GM12892 (cell line): ENCODE measurements at places on chromosomes 7 and 10.

DNA sequence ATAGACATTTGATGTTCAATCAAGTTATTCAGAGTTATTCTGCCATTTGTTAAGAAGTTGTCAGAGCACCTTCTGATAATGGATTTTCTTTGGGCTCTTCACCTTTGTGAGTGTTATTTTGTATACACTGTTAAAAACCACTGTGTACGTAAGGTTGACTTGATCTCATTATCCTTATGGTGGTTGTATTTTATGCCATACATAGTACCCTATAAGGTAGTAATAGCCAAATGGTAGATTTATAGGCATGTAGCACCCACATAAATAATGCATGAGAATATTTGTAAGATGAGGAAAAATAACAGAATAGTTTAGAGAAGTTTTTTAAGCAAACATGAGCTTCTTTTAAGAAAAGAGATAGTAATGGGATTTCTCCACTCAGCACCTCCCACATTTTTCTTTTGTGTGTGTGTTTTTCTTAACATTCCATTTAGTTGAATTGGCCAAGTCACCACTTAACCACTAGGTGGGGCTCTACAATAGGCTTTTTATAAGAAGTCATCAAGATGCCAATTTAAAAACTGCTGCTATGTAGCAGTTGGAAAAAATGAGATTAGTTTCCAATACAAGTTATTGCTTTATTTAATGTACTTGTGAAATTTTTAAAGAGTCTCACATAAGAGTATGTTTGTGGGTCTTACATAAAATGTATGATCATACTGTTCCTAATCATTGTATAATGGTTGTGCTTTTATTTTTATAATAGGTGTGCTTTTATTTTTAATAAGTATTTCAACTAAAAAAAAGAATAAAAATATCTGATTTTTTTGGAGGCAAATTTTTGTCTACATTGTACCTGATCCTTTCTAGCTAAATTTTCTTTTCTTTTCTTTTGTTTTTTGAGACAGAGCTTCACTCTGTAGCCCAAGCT is 41.1 kb upstream of the STMP1 start:
- no peak for DNase-seq

- DNase-seq, result no peak
Measured at GRCh38 chr7:43905209-43905946, 1.0 kb downstream of the URGCP start.

- no peak for DNase-seq
Measured at GRCh38 chr7:20219446-20220292, 2.5 kb upstream of the MACC1 start.

DNA sequence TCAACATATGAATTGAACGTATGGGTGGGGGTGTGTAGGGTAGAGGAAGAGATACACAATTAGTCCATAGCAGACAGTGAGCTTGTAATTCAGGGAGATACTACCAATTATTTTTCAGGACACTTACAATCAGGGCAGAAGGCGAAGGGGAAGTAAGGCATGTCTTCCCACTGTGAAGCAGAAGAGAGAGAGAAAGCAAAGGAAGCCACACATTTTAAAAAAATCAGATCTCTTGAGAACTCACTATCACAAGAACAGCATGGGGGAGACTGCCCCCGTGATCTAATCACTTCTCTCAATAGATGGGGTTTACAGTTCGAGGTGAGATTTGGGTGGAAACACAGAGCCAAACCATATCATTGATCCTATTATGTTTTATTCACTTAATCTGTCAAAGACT is 116.4 kb upstream of the RPA3 start:
- DNase-seq, result no peak

DNA sequence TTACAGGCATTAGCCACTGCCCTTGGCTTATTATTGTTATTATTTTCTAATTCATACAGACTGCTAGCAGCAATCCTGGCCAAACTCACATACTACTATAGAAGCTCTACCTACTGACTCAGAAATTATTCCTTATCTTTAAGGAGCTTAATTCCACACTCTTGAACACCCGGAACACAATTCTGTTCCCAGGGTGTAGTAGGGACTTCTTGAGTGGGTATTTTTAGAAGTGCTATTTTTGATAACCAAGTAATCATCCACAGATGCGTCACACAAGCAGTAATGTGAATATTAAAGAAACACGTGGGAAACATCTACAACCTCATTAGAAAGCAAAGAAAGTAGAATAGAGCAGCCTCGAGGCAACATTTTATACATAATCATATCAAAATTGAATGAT is 149.2 kb downstream of the PTEN start:
- DNase-seq, result no peak

GRCh38 chr7:11716185-11716584 is 115.8 kb downstream of the THSD7A start:
- no peak for DNase-seq

- no peak for DNase-seq
Measured at GRCh38 chr7:28062197-28062991, 118.2 kb downstream of the JAZF1 start.

GRCh38 chr10:19713800-19714525 is 102.3 kb upstream of the PLXDC2 start:
- no peak for DNase-seq

GRCh38 chr7:139798221-139798620 is 20.4 kb upstream of the HIPK2 start:
- peak; percentile 18 for DNase-seq

DNA sequence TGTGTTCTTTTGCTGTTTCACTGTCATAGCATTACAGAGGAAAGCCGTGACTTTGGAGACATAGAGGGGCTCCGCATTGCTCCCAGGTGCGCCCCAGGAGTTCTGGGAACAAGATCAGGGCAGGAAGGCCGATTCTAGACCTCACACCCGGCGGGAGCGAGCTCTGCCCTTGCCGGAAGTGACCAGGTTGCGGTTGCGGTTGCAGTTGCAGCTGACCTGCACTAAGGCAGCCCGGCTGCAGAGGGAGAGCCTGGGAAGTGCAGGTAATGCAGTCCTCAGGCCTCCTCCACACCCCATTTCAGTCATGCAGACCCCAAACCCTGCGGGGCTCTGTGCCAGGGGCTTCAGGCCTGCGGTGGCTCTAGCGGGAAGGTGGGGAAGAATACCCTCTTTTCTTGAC is 130.0 kb upstream of the LANCL2 start:
- DNase-seq, result no peak

DNA sequence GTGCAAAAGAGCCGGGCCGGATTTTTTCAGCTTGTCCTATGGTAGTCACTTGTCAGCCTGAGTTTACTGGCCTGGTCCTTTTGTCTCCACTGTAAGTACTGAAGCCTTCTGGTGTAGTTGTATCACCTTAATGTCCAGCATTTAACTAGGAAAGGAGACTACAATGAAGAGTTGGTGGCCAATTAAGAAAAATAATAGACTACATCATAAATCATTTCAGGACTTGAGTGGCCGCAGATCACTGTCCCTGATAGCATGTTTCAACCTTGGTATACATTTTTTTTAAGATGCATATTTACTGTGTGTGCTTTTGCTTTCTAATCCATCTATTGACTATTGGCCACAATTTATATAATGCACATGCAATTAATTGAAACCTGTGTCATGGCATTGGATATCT is 6.1 kb downstream of the FZD1 start:
- DNase-seq, result no peak

DNA sequence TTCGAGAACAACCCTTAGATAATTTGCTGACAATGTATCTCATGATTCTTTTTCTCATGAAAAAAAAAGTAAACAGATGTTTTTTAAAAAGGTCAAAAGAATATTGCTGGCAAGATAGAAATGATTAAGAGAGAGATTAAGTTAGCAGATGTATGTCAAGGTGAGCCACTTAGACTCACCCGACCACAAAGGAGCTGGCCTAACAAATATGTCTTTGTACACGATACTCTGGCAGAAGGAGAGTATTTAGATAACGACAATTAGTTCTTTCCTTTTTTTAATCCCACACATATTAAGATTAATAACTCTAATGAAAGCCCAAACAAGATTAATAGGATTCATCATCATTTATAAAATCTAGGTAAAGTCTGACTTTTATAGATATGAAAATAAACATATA is 156.7 kb downstream of the RAPGEF5 start:
- DNase-seq, result no peak

- DNase-seq, result no peak
Measured at GRCh38 chr7:142420554-142421362, 162.9 kb upstream of the PRSS58 start.

- no peak for DNase-seq
Measured at GRCh38 chr10:118455181-118455695, 113.1 kb upstream of the FAM204A start.

GRCh38 chr10:72080042-72080975 is 8.0 kb downstream of the SPOCK2 start:
- DNase-seq, result peak; percentile 10

- no peak for DNase-seq
Measured at GRCh38 chr7:31873816-31874597, 187.0 kb downstream of the PPP1R17 start.

- DNase-seq, result no peak
Measured at GRCh38 chr7:25821225-25821624, 330.8 kb upstream of the NFE2L3 start.

- no peak for DNase-seq
Measured at GRCh38 chr10:5556576-5556975, 31.8 kb downstream of the CALML3 start.

- DNase-seq, result no peak
Measured at GRCh38 chr7:36036590-36036989, 116.5 kb upstream of the EEPD1 start.

DNA sequence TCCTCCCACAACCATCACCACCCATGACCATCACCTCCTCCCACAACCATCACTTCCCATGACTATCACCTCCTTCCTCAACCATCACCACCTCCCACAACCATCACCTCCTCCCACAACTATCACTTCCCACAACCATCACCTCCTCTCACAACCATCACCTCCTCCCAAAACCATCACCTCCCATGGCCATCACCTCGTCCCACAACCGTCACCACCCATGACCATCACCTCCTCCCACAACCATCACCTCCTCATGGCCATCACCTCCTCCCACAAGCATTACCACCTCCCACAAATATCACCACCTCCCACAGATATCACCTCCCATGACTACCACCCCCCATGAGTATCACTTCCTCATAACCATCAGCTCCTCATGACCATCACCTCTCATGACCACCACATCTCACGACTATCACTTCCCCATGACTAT is 52.2 kb downstream of the PDGFA start:
- no peak for DNase-seq

GRCh38 chr10:48804740-48805182 is 120.1 kb downstream of the WDFY4 start:
- DNase-seq, result no peak

DNA sequence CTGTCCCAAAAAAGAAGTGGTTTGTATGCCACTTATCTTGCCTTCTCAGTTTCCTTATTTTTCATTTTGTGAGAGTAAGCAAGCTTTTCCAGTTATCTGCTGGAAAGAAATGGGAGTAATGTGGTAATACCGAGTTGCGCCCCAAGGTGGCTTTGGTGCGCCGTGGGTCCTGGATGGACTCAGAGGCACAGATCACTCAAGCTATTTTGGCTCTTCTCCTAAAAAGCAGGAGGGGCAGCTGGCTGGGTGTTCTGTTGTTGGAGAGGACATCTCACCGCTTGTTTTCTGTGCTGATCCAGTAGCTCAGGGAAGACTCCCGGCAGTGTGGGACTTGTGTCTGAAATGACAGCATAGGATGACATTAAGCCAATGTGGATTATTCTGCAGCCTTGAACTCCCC is 16.4 kb downstream of the PRKRIP1 start:
- no peak for DNase-seq

GRCh38 chr7:78220754-78221153 is 422.2 kb downstream of the PHTF2 start:
- DNase-seq, result no peak

DNA sequence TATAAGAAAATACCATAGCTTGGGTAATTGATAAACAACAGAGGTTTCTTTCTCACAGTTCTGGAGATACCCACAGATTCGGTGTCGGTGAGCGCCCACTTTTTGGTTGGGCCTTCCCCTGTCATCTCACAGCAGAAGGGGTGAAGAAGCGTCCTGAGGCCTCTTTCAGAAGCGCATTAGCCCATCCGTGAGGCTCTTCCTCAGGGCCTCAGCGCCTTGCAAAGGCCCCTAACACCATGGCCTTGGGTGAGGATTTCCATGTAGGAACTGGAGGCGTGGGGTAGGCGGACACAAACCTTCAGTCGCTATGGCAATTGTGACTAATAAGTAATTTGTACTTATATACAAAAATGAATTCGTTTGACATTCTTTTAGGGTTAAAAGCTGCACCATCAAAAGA is 316.0 kb downstream of the PTPRN2 start:
- DNase-seq, result no peak

DNA sequence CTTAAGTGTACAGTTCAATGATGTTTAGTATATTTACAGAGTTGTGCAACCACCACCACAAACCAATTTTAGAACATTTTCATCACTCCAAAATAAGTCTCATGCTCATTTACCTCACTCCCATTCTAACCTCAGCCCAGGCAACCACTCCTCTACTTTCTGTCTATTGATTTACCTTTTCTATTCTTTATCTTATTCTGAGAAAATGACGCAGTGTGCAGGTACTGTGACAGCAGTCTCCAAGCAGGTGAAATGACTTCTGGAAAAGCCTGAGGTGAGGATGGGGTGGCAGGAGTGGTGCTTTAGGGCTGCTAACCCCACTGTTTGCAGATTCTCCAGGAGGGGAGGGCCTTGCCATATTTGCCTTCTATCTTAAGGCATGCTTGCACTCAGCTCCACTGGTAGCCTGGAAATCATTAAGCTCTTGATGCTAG is 39.5 kb downstream of the GARS1 start:
- DNase-seq, result no peak

GRCh38 chr10:124827474-124827873 is 25.9 kb downstream of the ABRAXAS2 start:
- no peak for DNase-seq

- DNase-seq, result no peak
Measured at GRCh38 chr7:82029236-82029913, 259.5 kb upstream of the HGF start.

- DNase-seq, result no peak
Measured at GRCh38 chr7:147412782-147413556, 1177.6 kb upstream of the C7orf33 start.

DNA sequence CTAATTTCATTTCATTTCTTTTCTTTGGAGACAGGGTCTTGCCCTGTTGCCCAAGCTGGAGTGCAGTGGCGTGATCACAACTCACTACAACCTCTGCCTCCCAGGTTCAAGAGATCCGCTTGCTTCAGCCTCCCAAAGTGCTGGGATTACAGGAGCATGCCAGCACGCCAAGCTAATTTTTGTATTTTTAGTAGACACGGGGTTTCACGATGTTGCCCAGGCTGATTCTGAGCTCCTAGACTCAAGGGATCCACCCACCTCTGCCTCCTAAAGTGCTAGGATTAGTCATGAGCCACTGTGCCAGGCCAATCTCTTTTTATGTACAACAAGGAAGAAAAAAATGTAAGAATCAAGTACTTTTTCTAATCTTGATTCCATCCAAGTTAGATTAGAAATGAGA is 10.7 kb upstream of the KMT2E start:
- DNase-seq, result no peak

GRCh38 chr10:33772370-33773252 is 438.1 kb upstream of the NRP1 start:
- DNase-seq, result no peak

DNA sequence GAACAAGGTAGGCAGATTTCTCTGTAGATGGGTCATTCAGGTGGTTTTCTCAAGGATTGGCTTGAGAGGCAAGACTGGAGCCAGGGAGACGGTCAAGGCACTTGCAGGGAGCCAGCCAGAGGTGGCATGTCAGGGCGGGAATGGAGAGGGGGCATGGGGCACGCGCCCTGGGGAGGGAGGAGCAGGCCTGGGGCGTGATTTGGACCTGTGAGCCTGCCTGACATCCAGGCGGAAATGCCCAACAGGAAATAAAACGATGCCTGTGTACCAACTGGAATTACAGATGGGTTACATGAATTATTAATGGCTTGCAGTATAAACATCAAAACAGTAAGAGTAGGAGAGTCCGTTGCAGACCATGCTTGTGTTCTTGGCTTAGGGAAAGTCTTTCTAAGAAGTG is 8.6 kb upstream of the SUN1 start:
- no peak for DNase-seq
